ENCODE measurements at places on chromosomes 5 and 9. TPM values are rescaled to one million over a fixed set of nuclear protein-coding genes. Genes with fewer than 3 reads are reported as not detected.

DNA sequence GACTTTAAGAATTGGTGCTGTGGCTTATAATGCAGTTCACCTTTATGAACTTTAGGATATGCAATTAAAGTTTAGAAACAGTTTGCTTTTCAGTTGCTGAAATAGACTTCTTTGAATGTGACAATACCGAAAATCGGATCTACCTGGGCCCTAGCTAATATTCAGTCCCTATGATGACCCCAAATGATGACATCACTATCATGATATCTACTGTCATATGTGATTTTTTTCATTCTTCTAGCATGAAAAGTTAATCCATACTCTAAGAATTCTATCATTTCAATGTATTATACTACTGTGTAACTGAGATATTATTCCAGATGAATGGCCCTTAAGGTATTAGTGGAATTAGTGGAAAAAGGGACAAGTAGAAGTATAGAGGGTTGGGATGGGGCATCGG, 487.2 kb upstream of the TUSC1 start:
- DNase-seq: no peak

GRCh38 chr5:84724683-84725082, 340.0 kb upstream of the EDIL3 start:
- no peak for DNase-seq

- no peak for DNase-seq
These were observed 58.0 kb downstream of the GDA start for GRCh38 chr9:72207278-72207677.

DNA sequence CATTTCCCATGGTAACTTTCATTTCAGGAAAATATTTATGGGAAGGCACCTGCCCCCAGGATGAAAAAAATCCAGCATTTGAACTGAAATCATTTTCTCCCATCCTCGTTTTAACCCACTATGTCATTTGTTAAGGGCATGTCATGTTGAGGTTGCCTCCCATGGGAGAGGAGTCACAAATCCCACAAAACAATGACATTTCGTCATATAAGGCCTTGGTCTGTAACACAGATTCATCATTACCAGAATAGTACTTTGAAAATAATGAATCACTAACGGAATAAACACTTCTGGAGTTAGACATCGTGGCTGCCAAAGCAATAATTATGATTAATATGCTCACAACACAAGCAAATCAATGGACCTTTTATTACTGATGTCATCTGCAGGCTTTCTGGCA, 274.1 kb downstream of the NDUFS4 start:
- DNase-seq: no peak

DNA sequence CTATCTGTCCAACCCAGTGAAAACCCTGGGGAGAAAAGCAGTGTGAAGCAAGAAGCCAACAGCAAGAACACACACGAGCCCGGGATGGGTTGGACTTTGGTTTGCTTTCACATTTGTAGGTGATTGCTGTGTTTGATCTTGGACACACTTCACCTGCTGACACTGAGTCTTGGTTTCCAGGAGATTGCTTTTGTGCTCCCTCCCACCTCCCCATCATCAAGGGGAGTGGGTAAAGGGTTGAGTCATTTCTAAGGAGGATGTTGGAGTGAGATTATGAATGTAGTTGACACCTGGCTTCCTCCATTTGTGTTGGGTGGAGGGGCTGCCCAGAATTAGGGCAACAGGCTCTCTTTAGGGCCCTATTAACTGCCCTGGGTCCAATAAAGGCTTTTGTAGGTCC, 37.5 kb downstream of the ANKDD1B start:
- no peak for DNase-seq

The CWC27 gene
- total RNA-seq: 27.7 TPM
